ENCODE measurements at places on chromosomes 3 and 15.
A peak's percentile ranks its signal among the peaks of the same experiment; 100 is the strongest.

GRCh38 chr15:29130951-29131839 is 138.4 kb downstream of the NSMCE3 start:
- no peak for DNase-seq

DNA sequence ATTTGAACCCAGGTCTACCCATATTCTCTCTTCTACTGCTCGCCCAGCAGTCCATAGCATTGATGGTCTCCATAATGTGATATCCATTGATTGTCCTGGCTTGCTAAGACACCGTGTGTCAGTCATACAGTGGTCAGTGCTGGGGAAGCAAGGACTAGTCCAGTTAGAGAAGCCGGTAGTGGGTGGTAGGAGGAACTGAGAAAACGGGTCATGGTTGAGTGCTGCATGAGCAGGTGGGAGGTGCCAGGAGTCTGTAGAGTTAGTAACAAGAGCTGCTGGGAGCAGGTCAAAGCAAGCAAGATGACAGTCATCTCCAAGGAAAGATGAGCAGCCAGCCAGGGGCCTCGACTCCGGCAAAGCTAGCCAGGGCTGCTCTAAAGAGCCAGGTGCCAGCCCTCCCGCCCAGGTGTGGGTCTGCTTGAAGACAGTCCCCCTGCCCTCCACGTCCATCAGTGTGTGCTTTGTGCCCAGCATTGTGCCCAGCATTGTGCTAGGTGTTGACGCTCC is 29.5 kb upstream of the USP3 start:
- peak; percentile 63 for DNase-seq

DNA sequence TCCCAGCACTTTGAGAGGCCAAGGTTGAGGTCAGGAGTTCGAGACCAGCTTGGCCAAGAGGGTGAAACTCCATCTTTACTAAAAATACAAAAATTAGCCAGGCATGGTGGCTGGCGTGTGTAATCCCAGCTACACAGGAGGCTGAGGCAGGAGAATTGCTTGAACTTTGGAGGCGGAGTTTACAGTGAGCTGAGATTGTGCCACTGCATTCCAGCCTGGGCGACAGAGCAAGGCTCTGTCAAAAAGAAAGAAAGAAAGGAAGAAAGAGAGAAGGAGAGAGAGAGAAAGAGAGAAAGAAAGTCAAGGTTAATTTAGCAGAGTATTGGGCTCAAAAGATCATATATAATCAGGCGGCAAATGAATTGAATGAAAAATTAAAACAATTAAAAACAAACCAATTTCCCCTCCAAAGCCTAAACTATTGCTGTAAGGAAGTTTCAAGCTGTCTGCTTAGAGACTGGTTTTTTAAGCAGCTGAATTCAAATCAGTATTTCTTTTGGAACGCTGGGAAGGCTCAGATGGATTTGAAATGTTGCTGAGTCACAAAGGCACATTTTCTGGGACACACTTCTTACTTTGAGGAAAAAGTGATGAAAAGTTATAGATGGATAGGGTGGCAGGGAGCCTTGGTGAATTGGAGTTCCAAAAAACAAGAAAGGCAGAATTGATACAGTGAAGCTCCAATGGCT is 81.3 kb upstream of the BHLHE40 start:
- no peak for DNase-seq

GRCh38 chr3:50260027-50260941 is 8.7 kb upstream of the SEMA3B start:
- peak; percentile 99 for DNase-seq

Measured in GM13977 (cell line).